ENCODE measurements at places on chromosomes 7 and 10. TPM values are rescaled to one million over a fixed set of nuclear protein-coding genes. Genes with fewer than 3 reads are reported as not detected.

DNA sequence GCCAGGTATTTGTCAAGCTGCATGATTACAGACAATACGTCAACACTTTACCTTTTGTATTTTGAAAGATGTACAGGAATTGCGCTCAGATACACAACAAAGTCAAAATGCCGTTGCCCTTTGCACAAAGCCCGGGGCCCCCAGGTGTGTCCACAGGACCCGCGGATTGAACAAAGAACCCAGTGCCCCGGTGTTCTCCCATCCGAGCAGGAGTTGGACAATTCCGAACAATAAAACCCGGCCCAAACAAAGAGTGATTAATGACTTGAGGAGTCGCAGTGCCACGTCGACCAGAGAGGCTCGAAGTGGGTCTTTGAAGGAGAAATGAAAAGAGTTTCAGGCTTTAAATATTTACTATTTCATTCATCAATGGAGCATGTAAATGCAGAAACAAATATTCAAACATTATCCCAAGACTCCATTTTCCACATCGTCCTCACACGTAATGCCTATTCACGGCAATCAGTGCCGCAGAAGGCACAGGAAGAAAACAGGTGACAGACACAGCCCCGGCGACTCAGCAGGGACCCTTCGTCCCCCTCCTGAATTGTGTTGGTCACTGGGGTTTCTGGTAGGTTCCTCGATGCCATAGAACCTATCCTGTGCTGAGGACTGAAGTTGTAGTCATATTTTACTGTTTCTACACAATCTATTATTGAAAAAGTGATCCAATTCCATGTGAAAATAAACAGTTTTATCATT is 70.9 kb upstream of the MGMT start:
- no peak for DNase-seq

- DNase-seq, result no peak
These were observed 39.9 kb downstream of the SLC26A4 start for GRCh38 chr7:107700570-107700969.

DNA sequence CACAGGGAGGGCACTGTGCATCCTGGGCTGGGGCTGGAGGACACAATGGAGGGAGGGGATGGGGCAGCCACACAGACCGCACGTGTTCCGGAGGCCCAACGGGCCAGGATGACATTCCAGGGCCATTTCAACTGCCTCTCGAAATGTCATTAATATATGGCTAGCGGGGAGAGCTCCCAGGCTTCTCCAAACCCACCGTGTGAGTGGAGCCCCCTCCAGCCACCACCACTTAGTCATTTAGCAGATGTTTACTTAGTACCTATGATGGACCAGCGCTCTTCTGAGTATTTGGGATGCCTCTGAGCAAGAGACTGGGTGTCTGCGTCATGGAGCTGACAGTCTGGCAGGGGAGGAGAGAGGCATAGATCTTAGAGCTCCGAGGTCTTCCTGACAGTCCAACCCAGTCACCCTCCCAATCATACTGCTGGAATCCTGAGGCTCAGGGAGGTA is 107.3 kb downstream of the ZMIZ1 start:
- no peak for DNase-seq

The CASP2 gene
- 27.7 TPM for total RNA-seq

DNA sequence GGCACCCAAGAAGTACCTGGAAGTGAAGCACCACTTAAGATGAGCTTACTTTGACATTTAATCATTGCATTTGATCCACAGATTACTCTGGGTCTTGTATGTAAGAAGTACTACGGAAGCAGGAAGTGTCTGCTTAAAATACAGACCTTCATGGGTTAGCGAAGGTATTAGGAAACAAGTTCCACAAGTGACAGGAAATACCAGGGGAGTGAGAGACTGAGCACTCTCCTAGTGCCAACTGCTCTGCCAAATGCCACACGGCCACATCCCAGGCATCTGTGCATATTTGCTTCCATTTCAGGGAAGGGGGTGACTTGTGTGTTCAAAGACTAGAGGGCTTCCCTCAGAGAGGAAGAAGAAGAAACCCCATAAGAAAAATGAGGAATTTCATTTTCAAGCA is 57.2 kb upstream of the ANK3 start:
- DNase-seq, result peak; percentile 41

The C7orf33 gene
- total RNA-seq, result not detected

The TBL2 gene
- total RNA-seq, result 94.4 TPM
